CD4-positive, alpha-beta T cell treated with Interleukin-2 at 100 ng/mL for 4 hours (primary cell): ENCODE measurements at places on chromosomes 3 and 15.
A peak's percentile ranks its signal among the peaks of the same experiment; 100 is the strongest.

DNA sequence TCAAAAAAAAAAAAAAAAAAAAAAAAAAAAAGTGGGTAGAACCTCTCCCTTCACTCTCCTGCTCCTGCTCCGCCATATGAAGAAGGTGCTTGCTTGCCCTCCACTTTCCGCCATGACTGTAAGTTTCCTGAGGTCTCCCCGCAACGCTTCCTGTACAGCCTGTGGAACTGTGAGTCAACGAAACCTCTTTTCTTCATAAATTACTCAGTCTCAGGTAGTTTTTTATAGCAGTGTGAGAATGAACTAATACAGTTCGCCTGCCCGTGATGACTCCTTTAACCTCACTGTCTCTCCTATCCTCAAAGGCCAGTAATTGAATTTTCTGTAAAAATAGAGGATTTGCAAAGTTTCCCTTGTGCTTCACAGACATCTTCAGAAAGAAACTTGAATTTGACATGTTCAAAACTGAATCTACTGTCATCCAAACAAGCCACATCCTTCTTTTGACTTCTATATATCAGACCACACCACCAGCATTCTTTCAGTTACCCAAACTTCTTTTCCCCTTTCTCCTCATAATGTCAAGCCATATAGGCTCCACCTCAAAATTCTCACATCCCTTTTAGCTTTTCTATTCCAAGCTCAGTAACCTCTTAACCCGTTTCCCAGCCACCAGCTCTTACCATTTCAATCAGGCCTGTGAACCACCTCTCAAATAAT is 44.3 kb downstream of the P2RY1 start:
- DNase-seq = no peak

- DNase-seq = peak; percentile 60
These were observed 24.9 kb downstream of the ETFA start for GRCh38 chr15:76286271-76286879.

GRCh38 chr15:65083262-65083701 is 6.7 kb downstream of the KBTBD13 start:
- DNase-seq = no peak

GRCh38 chr3:156149876-156150275 is 29.5 kb downstream of the KCNAB1 start:
- no peak for DNase-seq

DNA sequence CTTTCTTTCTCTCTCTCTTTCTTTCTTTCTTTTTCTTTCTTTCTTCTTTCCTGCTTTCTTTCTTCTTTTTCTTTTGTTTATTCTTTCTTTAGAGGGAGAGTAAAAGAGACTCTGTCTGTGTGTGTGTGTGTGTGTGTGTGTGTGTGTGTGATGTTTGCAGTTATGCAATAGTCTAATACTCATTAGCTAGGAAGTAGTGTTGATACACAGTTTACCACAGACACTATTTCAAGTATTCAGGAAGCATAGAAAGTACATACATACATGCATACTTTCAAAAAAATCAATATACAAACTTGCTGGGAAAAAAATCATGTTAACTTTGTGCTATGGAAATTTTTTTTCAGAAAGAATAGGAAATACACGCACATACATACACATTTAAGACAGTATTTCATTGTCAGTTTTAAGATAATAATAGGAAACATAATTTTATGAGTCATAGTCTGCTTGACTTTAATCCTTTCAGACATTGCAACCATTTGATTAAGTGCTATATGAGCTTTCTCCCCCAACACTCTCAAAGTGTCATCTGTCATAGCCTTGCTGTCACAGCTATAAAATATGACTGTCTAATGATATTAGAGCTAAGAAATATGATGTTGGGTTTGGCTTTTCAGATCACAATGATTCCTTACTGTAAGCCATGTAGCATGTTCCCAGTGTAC is 74.9 kb upstream of the EPHA3 start:
- DNase-seq = no peak

DNA sequence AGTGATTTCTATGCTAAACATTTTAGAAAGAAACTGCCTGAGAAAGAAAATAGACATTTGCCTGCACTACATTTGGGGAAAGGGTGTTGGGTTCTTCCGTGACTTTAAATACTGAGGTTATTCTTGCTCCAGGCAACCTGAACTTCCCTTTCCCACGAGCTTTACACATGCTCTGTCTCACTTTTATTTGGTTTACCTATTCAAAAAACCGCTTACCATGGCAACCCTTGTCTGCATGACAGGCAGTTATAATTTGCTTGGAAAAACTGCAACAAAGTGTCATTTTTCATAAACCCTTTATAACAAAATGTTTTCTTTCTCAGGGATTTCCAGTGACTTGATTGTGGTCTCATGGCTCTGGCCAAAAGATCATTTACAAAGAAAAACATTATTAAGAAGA is 416.3 kb upstream of the MEIS2 start:
- no peak for DNase-seq

DNA sequence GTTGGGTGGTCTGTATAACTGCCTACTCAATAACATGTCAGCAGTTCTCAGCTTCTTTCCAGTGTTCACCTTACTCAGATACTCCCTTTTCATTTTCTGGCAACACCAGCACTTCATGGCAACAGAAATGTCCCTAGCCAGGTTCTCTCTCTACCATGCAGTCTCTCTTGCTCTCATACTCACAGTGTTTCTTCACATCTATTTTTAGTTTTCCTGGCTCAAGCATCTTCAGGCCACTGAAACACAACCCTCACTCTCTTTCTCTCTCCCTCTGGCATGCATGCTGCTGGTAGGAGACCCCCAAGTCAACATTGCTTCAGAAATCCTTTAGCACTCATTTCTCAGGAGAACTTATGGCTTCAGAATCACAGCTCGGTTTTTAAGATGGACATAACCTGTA is at the start of gene CAPN3:
Gene CAPN3 (plus strand): TSS at position 253 of the 400 bp plus-strand sequence. CDS start 305 bp downstream, outside the sequence.
- no peak for DNase-seq

DNA sequence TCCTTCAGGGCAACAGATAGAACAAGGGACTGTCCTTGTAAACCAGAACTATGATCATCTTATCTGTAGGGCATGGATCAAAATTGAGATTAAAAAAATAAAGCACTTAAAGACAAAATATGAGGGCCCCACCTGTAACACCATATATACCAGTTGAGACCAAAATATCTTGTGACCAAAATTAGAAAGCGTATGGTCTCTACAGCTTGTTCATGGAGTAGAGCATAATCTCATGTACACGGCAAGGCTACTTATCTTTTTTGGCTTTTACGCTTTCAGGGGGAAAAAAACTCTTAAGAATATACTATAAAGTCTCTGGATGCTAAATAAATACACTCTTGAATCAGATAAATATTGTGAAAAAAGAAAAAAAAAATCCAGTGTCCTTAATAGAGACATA is 49.3 kb downstream of the ADAMTS9 start:
- no peak for DNase-seq

DNA sequence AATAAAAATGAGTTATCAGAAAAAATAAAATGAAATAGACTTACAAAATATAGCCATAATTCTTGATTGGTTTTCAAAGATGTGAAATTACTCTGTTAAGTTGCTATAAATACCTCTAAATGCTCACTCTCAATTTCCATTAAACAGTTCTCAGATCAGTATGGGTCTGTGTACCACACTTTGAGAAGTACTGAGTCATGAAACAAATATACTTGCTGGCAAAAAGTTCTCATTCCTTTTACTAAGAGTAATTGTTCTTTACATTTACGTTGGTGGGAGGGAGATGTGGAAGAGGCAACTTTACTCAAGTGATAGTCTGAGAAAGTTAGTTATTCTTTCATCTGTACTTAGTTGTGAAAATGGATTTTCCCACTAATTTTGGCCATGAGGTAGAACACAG is 96.3 kb downstream of the ZNF385D start:
- no peak for DNase-seq

DNA sequence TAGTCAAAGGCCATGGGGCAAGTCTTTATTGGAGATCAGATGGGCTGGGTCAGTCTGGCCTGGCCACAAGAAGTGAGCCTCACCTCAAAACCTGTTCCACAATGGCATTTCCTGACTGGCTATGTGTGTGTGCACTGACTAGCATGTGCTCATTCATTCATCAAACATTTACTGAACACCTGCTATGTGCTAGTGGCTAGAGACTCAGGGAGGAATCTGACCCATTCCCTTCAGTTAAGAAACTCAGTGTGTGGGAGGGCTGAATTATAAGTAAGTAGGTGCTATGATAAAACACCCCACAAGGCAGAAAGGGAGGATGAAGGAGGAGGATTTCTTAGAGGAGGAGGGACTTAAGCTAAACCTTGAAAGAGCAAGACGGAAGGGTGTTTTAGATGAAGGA is 5.4 kb upstream of the CGNL1 start:
- no peak for DNase-seq

DNA sequence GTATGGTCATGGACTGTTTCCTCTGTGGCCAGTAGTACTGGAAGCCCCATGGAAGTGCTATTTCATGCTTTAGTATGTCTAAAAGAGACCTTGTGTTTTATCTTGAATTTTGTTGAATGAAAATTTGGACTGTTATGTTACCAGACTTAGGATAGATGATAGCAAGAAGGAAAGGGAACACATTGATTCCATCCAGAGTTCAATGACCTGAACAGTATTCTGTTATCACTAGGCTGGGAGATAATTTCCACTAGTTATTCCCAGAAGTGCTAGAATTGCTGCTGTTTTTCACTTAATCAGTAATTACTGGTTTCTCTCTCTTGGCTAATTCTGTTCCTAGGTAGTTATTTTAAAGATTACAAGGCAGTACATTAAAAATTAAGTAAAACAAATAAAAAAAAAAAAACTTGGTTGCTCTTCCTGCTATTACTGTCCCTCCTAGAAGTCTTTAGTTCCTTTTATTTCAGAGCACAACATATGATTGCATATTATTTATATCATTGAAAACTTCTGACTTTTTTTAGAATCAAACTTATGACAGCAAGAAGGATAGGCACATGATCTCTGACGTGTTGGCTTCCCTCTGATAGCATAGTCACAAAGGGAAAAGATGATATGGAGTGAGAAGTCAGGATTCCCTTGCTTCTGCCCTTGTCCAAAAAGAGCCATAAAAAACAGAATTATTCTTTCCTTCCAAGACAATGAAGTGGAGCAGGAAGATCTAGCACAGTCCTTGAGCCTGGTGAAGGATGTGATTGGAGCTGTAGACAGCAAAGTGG is 72.2 kb downstream of the KLHL25 start:
- no peak for DNase-seq

- DNase-seq = no peak
These were observed 68.2 kb upstream of the GSK3B start for GRCh38 chr3:120162400-120162799.

DNA sequence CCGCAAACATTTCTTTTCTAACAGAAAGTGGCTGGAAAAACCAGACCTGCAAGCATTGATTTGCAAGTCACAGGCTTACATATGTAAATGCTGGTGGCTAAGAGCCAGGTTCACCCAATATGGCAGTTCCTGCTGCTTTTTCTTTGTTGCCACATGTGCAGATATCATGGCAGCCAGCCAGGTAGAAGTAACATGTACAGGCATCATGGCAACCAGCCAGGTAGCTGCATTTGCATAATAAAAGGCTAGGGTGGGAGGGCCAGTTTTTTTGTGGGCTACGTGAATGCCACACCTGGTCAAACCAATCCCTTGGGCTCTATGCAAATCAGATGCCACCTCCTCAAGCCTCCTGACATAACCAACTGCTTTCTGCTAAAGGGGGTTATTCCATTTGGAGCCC is 2.8 kb upstream of the SMCO1 start:
- DNase-seq = no peak

DNA sequence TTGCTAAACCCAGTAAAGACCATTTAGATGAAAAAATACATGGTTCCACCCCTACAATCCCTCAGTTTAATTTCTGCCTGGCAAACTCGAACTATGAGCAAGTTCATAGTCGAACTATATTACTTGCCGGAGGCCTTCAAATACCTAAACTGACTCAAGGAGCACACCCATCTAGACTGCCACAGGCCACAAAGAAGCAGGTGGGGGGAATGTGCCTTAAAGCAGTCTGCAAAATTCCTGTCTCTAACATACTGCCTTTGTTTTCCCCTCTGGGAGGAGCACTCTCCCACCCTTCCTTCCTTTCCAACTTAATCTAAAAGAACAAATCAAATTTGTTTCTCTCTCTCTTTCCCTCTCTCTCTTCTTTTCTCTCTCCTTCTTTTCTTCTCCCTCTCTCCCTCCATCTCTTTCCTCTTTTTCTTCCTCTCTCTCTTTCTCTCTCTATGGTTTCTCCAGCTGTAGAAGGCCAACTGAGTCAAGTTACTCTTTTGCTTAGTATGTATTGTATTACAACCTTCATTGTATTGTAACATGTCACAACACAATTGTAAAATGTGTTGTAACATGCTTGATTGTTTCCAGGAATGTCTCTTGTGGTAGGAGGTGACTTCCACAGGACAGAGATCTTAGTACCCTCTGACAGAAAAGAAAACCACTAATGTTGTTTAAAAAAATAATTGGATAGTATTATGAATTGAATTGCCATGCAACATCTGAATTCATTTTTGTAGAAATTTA is 496.3 kb downstream of the ROBO2 start:
- DNase-seq = no peak

DNA sequence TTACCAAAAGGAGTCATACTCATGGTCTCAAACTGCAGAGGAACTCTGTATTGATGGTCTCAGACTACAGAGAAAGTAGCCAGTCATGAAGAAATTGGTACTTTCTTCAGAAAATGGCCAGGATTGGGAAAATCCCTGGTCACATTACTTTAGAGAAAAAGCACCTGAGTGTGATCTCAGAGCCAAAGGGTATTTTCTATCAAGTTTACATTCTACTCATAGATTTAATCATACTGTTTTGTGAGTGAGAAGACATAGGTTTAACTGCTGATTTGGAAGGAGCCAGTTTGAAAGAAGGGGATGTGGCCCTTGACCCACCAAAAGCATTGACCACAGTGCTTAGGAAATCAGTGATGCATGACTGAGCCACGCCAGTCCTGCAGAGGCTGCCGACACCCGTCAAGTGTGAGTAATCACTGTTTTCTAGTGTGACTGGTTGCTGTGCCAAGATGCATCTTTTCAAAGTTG is 203.6 kb downstream of the AKAP13 start:
- peak; percentile 49 for DNase-seq

- DNase-seq = no peak
These were observed 153.0 kb upstream of the ARPP21 start for GRCh38 chr3:35486295-35486694.

- DNase-seq = no peak
These were observed 6.9 kb upstream of the TOPAZ1 start for GRCh38 chr3:44234648-44235268.

GRCh38 chr3:106560451-106560966 is 691.7 kb upstream of the CBLB start:
- no peak for DNase-seq

DNA sequence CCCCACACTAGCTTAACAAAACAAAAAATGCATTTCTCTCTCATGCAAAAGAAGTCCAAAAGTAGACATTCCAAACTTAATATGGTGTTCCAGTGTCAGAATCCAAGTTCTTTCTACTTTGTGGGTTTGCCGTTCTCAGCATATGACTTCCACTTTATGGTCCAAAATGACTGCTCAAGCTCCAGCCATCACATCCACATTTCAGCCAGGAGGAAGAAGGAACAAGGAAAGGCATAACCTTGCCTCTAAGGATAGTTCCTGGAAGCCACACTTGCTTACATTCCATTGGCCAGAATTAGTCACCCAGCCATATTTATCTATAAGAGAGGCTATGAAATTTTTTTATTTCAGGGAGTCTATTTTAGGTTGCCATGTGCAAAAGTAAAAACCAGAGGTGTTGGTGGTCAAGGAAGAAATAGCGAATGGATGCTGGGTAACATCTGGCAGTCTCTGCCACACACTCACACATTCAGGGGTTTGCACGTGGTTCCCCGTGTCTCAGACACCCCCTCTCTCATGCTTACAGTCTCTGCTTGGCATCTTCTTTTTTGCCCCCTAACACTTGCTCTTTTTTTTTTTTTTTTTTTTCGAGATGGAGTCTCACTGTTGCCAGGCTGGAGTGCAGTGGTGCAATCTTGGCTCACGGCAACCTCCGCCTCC is 69.3 kb downstream of the RPL39L start:
- DNase-seq = no peak

GRCh38 chr15:101029971-101030661 is 111.0 kb downstream of the LRRK1 start:
- no peak for DNase-seq
